ENCODE measurements at places on chromosomes 6 and 20. TPM values are rescaled to one million over a fixed set of nuclear protein-coding genes. Genes with fewer than 3 reads are reported as not detected.
A peak's percentile ranks its signal among the peaks of the same experiment; 100 is the strongest.

MBOAT1 gene
- total RNA-seq: 9.3 TPM

SLPI gene
- total RNA-seq: 181 TPM

ZNF217 gene
- total RNA-seq: 17.2 TPM

BIRC7 gene
- 0.31 TPM for total RNA-seq

OR12D3 gene
- not detected for total RNA-seq

NXT1 gene
- total RNA-seq: 21.1 TPM

DNA sequence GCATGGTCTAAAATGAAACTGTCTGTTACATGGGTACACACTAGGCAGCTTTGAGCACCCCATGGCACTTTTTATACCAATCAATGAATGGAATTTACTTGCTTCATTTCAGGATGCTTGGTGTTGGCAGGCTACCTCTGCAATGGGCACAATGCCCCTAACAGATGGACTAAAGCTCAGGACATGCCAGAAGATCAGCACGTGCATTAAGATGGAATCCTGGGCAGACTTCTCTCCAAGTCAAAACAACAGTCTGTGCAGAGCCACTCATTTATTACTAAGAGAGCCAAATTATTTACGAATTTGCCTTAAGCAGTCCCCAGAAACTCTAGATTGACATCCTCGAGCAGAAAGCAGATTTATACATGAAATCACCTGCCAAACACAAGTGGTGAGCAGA is 55.8 kb upstream of the SCML4 start:
- peak; percentile 18 for DNase-seq

DNA sequence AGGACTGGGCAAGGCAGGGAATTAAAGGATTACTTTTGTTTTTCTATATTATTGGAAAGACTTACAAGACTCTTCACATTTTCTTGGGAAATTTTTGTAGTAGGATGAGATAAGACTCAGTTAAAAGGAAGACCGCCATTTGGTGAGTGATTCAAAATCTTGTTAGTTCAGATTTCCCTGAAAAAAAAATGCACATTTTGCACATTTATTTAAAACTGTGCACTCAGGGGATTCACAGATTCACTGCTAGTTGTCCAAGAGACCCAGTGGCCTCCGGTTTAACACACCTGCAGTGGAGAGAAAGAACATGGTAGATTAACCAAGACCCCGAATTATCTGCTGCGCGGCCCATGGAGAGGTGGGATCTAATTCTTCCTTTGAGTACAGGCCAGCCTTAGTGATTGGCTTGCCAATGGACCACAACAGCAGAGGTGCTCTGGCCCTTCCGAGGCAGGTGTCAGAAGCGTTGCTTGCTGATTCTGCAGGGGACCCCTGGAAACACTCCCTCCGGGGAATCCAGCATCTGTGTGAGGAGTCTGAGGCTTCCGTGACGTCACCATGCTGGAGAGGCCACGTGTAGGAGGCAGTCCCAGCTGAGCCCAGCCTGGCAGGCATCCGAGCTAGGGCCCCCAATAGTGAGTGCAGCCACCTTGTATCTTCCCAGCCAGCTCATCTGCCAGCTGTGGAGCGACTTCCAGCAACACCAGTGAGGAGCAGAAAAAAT is 68.9 kb downstream of the ZNF217 start:
- peak; percentile 42 for DNase-seq

- no peak for DNase-seq
These were observed 91.9 kb downstream of the TBC1D32 start for GRCh38 chr6:121242386-121242785.

DNA sequence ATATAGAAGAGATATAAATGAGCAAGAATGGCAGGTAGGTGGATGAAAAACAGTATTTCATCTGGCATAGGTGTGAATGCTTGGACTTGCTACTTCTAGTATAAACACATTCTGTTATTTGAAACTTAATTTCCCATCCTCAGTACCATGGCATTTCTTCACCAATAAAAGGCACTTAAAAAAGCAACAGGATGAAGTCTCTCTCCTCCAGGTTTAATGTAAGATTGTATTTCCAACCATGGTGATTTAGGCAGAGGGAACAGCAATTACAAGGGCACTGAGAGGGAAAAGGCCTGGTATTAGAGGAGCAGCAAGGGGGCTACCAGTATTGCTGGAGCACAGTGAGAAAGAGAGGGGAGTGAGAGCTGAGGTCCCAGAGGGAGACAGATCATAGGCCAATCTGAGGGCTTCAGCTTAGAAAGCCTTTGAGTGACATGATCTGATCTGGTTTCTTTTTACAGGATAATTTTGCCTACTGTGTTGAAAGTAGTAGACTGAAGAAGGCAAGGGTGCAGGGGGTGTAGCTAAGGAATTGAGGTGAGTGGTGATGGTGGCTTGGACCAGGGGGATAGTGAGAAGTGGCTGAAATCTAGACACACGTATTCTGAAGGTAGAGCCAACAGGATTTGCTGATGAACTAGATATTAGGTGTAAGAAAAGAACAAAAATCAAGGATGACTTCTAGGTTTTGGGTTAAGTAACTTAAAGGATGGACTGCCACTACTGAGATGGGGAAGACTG is 67.8 kb upstream of the SMIM29 start:
- no peak for DNase-seq

DNA sequence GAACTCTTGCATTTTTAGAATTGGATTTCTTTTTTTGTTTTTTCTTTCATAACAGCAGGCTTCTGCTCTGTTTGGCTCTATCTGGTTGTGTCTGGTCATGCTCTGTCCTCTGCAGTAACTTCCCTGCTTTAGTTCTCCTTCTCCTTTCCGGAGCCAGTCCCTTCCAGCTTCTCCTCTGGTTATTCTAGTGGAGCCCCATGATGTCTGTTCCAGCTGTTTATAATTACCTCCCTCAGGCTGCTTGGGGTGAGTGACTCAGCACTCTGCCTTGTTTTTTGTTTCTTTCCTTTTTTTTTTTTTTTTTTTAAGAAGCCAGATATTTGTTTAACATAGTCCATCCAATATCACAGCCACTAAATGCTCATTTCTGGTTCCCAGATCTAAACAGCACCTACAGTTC is 409.6 kb downstream of the MAFB start:
- DNase-seq: peak; percentile 42

DNA sequence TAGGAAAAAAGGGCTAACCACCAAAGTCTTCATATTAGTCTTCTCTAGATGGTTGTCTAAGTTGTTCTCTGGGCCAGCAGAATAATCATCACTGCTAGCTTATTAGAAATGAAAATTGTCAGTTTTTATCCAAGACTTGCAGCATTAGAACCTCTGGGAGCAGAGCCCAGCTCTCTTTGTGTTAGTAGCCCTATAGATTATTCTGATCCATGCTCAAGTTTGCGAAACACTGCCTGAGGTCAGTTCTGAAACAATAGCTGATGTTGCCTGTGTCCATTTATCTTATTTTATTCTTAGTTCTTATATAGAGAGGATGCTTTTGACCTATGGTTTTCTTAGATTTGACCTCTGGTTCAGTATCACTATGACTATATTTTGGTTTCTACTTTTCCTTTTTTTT is 66.9 kb downstream of the BCKDHB start:
- no peak for DNase-seq

- no peak for DNase-seq
These were observed 34.2 kb downstream of the NHSL1 start for GRCh38 chr6:138465007-138465645.

DNA sequence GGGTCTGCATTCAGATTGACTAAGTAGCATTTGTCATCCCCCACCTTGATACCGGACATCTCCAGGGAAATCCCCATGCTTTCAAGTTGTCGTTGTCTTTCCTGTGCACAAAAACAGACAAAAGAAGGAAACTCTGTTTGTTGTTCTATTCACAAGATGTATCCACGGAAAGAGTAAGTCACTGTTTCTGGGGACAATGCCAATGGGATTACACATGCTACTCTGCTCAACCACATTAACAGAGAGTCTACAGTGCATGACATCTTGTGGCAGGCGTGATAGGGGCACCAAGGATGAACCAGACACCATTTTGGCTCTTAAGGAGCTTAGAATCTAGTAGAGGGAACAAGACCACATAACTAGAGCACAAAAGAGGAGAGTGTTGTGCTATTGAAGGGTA is 124.4 kb upstream of the NUP153 start:
- DNase-seq: peak; percentile 33

GRCh38 chr6:150143516-150144293 is 861 bp downstream of the PPP1R14C start:
- peak; percentile 49 for DNase-seq

DNA sequence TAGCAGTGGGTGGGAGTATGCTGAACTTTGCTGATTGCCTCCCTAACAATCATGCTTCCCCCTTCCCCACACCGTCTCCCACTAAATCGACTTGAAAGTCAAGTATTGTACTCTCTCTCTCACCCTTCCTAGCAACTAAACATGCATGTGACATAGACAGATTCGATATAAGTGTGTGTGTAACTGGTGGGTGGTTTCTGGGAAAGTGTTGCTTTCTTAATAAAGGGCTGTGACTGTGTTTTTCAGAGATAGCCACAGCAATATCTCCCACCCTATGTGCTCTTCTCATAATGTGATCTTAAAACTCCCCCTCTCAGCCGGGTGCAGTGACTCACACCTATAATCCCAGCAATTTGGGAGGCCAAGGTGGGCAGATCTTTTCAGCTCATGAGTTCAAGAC is 49.3 kb upstream of the E2F3 start:
- no peak for DNase-seq

- no peak for DNase-seq
These were observed 855.8 kb downstream of the HACE1 start for GRCh38 chr6:104003803-104004516.

- DNase-seq: no peak
These were observed 16.7 kb downstream of the MAP3K5 start for GRCh38 chr6:136775548-136775947.

DNA sequence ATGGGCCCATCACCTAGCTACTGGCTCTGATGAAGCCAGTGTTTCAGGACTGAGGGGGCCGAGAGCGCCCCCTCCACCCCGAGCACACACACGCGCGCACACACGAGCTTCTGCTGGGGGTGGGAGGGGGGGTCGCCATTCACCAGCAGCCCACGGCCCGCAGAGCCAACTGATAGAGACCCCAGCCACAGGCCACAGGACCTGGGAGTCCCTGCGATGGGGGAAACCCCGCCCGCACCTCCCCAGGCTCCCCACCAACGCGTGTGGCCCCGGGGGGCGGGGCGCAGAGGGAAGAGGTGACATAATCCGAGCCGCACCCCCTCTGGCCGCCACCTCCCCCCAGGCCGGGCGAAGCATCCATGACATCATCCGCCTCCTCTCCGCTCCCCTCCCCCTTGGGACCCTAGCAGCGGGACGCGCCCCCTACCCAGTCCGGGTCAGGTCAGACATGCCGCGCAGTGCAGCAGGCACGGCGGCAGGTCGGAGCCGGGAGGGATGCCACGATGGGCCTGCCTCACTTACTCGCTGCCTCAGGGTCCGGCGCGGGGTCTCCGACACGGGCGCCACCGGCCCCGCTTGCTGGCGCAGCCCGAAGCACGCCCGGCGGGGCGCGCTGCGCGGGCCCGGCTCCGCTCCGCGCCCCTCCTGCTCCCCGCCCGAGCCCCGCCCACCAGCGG is at the start of gene LZTS3:
TSS of gene LZTS3 (minus strand) at position 617 of the 677 bp plus-strand sequence. CDS start 6,386 bp downstream, outside the sequence.
- DNase-seq: peak; percentile 82

DNA sequence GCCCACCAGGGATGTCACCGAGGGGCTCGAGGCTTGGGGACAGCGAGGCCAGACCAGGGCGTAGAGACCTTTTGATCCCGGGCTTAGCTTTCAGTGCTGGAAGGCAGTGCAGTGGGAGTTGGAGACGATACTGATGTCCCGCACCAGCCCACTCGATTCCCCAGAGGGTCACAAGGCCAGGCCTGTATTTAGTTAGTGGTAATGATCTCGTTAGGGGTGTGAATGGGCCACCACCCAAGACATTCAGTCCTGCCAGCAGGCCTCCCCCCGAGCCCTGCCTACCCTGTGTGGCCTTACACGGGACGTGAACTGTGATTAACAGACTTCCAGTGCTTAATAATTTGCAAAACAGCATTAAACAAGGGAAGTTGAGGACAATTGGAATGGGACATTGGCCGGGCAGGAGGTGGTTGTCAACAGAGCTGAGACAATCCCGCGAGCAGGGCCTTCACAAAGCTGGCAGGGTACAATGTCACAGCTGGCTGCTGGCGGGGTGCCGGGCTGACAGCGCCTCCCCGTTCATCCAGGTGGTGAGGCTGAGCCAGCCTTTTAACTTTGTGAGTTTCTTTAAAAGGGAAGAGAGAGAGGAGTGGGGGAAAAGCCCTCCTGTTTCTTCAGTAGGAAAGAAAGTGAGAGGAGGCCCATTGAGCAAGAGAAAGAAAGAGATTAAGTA is 175.3 kb upstream of the RALGAPA2 start:
- peak; percentile 84 for DNase-seq

DNA sequence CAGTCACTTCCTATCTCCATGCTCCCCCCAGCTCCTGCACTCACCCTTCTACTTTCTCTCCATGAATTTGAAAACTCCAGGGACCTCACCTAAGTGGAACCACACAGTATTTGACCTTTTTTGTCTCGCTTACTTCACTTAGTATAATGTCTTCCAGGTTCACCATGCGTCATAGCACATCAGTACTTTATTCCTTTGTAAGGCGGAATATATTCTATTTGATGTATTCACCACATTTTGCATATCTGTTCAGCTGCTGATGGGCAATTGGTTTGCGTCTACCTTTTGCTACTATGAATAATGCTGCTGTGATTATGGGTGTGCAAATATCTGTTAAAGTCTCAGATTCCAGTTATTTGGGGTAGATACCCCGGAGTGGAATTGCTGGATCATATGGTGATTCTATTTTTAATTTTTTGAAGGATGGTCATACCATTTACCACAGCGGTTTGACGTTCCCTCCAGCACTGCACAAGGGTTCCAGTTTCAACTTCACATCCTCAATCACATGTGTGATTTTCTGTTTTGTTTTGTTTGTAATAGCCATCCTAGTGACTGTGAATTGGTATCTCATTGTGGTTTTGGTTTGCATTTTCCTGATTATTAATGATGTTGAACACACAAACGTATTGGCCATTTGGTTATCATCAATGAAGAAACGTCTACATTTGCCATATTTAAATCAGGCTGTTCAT is 20.3 kb upstream of the SYNDIG1 start:
- no peak for DNase-seq

Data from tongue (tissue), 3 donors.